Anterior cingulate cortex (tissue), 58 donors: ENCODE measurements at places on chromosomes 7 and 10.
A peak's percentile ranks its signal among the peaks of the same experiment; 100 is the strongest.

- no peak for DNase-seq
These were observed 12.8 kb downstream of the MDFIC start for GRCh38 chr7:114934713-114935112.

DNA sequence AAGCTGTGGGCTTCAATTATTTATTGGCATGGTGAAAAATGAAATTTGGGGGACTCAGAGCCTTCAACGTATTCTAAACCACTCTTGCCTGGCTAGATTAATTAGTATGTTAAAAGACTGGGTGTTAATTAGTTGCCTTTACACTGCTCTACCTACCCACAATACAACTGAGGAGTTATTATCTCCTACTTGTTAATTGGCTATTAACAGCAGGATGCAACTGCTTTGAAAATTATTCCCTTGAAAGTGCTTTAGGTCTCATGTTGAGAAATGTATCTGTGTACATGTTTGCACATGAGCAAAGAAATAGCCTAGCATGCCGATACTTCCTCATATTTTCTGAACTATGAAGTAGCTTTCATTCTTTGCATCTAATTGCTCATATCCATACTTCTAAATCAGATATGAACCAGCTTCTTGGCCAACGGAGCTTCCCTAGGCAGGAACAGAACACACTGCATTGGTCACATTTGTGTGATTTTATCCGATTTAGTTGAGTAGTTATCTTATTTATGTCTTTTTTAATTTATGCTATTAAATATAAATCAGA is 155.8 kb downstream of the GPAM start:
- no peak for DNase-seq

GRCh38 chr10:59079386-59080226 is 96.8 kb upstream of the PHYHIPL start:
- no peak for DNase-seq

DNA sequence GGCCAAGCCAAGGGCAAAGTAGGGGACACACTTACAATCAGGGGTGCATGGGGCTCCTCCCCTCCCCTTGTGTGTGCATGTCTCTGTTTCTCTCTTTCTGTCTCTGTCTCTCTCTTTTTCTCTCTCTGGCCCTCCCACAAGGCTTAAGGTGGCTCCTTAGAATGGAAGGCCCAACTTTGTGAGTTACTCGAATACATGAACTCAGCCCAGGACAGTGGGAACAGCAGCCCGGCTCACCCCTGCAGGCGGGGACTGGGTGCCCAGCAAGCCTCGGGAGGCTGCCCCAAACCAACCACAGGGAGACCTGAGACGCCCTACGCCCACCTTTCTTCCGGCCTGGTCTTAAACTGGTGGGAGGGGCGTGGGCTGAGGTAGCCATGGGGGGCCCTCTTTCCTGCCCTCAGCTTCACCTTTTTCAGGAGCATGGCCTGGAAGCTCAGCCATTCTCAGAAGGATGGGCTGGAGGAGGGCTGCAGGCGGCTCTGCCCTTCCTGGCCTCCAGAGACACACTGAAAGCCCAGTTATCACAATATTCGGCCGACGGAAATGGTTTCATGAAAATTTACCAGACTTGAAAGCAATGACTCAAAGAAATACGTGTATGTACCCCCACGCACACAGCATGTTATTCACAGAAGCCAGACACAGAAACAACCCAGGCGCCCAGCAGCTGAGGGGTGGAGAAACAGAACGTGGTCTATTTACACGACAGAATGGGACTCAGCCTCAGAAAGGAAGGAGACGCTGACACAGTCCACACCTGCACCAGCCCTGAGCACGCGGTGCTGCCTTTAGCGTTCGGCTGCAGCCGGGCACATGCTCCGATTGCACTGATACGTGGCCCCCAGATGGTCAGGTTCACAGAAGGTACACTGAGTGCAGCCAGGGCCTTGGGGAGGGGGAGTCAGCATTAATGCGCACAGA is 229.5 kb downstream of the PTPRN2 start:
- peak; percentile 39 for DNase-seq

- DNase-seq = no peak
These were observed 166.5 kb upstream of the VIPR2 start for GRCh38 chr7:159311172-159311494.

DNA sequence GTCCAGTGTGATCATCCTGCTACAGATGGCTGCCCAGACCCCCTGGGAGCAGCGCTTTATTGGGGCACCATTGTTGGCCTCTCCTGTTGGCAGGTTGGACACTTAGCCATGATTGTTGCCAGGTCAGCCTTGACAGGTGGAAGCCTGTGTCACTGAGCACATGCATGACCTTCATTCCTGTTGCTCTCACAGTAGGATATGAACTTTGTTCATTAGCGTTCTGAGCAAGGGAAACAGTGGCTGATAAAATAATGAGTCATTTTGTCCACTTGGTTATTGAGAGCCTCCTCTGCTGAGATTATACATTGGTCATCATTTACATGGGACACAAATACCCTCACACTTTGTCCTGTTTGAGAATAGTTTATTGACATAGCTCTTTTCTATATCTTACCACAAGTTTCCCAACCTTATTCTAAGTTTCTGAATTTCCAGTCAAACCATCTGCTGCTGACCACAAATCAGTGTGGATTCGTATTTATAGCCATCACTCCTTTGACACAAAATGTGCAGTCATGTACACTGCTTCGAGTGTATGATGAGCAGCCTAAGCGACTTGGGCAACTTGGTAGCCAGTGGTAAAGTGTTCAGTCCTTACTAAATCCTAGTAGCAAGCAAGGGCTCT is 102.6 kb downstream of the TPST1 start:
- DNase-seq = no peak

- DNase-seq = no peak
These were observed 655.9 kb downstream of the SDK1 start for GRCh38 chr7:3956949-3957348.

DNA sequence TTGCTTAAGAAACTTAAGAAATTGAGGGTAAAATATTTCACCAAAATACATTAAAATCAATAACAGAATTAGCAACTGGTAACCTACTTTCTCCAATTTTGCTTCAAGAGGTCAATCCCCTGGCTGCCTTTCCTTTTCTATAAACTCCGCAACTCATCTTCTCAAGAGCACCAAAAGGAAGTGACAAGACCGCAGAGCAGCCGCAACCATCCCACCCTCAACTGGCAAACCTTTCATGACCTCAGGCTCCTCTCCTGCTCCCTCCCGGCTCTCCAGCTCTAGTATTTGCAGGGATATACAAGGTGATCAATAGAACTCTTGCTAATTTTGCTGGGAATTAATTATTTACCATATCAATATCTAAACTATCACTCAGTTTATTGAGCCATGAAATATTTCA is 88.9 kb downstream of the ATE1 start:
- DNase-seq = no peak

GRCh38 chr10:50576245-50576815 is 47.4 kb downstream of the SGMS1 start:
- no peak for DNase-seq

DNA sequence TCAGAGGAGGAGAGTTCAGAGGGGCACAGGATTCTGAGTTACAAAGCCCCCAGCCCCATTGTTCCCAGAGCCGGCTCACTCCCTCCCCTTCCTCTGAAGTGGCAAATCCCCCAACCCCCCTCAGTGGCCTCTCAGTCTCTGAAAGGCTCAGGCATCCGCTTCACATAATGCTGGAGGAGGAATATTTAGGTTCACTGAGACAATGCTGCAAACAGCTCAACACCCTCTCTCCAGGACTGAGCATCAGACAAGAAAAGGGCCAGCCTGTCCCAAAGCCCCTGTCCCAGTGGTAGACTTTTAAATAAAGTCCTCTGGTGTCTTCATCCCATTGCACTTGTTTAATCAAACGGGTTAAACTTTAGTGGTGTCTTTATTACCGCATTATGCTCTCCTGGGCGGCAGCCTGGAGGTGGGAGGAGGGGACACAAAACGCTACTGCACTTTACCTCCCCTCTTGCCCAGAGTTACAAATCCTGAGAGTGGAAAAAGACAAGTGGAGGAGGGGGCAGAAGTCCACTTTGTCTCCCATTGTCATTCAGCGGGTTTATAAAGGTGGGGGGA is 257.9 kb downstream of the FGFR2 start:
- DNase-seq = no peak

DNA sequence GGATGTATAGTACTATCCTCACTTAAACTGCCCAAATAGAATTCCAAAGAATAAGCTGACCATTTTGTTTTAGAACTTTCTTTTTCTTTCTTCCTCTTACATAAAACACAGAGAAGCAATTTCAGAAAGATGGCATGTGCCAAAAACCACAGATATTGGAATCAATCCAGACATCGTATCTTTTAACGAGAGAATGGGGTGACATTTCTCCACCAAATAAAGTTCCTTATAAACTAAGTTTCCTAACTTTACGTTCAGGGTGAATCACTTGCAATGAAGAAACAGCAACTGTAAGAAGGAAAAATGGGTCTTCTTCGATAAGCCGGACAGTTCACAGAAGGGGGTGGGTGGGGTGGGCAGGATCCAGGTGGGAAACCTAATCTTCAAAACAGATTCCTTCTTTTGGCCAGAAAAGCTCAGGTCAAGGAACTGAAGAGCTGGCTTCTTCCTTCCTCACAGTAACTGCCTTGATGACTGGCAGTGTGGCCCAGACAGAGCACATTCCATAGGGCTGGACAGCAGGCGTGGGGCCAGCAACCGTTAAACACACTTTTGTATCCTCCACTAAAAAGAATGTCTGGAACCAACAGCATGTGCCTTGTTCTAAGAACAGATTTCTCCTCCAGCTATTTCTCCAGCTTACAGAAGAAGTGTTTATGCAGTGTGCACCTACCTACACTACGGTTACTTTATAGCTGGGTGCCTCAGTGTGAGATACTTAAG is 31.5 kb downstream of the CREB3L2 start:
- DNase-seq = no peak

- DNase-seq = no peak
These were observed 14.2 kb downstream of the GRM3 start for GRCh38 chr7:86657948-86658347.

- DNase-seq = no peak
These were observed 36.4 kb downstream of the GDI2 start for GRCh38 chr10:5776881-5777197.

GRCh38 chr10:31906039-31906438 is 22.6 kb downstream of the ARHGAP12 start:
- DNase-seq = no peak

DNA sequence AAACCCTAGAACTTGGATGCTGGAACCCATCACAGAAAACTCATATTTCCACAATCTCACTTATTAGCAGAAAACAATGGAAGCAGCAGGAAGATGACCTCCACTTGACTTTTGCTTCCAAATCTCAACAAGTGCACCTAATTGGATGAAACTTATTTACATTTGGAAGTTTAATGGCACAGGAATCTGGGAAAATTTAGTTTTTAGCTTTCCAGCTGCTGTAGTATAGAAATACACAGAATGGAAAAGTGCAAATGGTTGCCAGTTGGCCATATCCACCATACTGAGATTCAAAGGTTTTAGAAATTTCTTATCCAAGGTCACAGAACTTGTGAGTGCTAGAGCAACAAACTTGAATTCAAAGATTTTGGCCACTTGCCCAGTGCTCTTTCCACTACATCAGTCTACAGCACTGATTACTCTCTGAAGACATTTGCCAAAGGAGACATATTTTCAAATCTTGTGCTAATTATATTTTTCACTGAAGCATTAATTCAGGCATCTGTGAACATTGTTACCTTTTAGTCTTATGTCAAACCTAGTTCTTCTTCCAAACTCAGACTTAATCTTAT is 9.3 kb upstream of the AHR start:
- no peak for DNase-seq

DNA sequence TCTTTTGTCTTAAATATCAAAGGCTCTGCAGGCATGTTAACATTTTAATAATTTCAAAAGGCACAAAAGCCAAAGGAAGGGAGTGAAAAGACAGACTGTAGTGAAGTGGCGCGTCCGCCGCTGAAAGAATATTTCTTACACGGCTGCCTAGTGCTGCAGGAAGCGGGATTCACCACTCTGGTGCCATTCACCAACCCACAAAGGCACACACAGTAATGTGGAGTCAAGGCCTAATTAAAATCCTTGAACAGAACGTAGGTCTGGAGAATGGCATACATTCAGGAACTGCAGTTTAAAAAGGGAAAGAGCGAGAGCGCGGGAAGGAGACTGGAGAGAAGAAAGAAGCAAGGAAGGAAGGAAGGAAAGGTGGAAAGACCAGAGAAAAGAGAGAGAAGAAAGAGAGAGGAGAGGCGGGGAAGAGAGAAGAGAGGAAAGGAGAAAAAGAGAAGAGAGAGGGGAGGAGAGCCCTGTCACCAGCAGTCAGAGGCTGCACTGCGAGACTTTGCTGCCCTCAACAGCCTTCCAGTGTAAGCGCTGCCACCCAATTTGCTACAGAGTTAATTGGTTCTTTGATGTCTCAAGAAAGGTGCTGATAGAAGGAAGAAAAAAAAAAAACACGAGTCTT is 554.0 kb downstream of the MDFIC start:
- DNase-seq = no peak

GRCh38 chr7:78140109-78140508 is 341.5 kb downstream of the PHTF2 start:
- DNase-seq = no peak

DNA sequence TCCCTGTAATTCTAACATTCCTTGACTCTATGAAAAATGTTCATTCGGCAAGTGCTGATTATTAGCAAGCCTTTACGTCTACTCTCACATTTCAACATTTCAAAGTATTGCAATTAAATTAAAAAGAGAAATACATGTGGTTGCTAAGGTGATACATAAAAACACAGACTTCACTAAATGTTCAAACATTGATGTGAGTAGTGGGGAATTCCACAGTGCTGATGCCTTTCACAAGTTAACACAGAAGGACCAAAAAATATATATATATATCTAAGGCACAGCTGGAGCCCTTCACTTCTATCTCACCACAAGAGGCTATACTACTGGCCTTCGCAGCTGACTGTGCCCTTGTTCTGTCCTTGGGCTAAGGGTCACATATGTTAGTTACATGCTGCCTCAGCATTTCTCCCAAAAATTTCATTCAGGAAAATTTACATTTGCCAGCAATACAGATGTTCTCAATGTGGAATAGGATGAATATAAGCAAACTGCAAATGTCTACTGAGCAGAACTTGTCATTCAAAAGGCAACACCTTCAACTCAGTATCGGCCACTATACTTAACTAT is 13.9 kb downstream of the CTTNBP2 start:
- DNase-seq = no peak

- DNase-seq = no peak
These were observed 380.7 kb upstream of the SHH start for GRCh38 chr7:156192921-156193320.

GRCh38 chr7:4175346-4175973 is 506.6 kb upstream of the FOXK1 start:
- DNase-seq = no peak
